Neural crest cell (in vitro differentiated cells): ENCODE measurements at places on chromosomes 7 and 10. TPM values are rescaled to one million over a fixed set of nuclear protein-coding genes. Genes with fewer than 3 reads are reported as not detected.

DNA sequence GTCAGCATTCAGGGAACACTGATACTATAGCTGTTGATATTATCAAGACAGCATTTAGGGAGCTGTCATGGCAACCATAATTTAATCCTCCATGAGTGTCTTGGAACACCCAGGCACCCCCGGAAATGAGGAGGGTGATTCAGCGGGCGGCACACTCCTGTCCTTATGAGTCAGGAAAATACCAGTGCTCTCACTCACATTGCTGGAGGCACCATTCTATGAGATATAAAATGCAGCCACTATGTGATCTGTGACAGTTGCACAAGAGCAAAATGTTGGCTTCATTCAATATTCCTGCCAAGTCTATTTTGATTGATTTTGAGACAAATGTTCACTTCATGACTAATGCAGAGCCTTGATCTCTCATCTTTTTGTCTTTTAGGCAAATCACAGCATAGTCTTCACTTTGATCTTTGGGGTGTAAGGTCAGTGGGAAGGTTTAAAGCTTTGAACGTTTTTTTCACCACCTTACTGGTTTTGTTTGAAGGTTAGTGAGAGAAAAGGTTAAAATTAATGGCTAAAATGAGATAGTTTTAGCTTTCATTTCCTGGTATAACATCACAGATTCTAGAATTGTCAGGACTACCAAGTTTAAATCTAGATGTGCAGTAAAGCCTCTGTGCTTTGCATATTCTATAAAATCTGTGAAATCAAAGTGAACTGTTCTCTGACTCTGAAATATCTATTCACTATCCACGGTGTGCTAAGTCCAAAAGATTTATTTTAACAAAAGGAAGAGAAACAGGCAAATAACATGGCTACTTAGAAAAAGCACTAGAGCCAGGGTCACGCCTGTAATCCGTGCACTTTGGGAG is 12.4 kb upstream of the ARHGAP12 start:
- no peak for DNase-seq

TRIL gene
- 60.7 and 61.5 TPM in 2 replicates for total RNA-seq

- no peak for DNase-seq
These were observed 155.6 kb upstream of the SEMA3C start for GRCh38 chr7:81074406-81074805.

GRCh38 chr7:134174795-134175261 is 47.7 kb downstream of the LRGUK start:
- no peak for DNase-seq

ITGA8 gene
- total RNA-seq, result 0.27 and 0.37 TPM in 2 replicates

- DNase-seq, result no peak
These were observed 43.3 kb upstream of the MEOX2 start for GRCh38 chr7:15729746-15730145.

- no peak for DNase-seq
These were observed 868 bp downstream of the MYO1G start for GRCh38 chr7:44977959-44978335.

DNA sequence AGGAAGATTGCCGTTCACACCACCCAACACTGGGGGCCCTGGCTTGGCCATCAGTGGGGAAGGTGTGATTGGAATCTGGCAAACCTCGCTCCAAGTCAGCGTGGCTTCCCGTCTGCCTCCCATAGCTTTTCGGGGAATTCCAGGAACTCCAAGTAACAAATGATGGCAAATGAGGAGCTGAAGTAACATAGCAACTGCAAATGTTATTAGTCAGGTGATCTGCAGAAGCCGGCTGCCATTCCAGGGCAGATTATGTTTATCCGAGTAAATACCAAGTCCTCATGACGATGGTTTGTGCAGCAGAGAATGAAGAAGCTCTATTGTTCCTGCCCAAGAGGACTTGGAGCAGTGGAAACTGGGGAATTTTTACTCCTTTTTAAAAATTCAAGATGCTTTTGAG is 270.5 kb upstream of the PODXL start:
- no peak for DNase-seq

ARHGEF5 gene
- total RNA-seq, result 2.4 and 2.7 TPM in 2 replicates

DNA sequence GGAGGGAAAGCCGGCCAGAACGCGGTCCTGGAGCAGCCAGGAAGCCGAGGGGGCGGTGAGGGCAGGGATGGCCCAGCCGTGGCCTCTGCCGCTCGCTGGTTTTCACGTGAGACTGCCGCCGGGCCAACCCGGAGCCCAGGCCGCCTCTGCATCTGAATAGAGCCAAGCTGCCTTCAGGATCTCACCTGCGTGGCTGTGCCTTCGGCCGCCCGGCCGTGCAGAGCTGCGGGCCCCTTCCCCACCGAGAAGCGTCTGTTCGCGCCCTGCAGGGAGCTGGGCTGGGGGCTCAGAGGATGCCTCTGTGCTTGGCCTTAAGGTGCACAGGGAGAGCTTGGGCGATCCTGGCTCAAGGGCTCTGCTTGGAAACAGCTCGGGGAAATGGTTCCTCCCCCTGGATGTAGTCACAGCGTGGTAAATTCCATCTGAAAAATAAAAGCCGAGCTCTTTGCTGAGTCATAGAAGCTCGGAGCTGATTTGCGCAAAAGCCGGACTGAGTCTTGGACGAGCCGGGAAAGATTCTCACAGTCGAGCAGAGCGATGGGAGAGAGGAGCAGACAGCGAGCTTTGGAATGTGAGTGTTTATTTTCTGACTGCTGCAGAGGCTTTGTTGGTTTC is at the start of gene JAKMIP3:
Gene JAKMIP3 (plus strand): TSS at position 456 of the 615 bp plus-strand sequence. CDS start 38,863 bp downstream, outside the sequence.
- no peak for DNase-seq

TCAF2 gene
- 0.09 and 0.11 TPM in 2 replicates for total RNA-seq

PON1 gene
- not detected in 2 replicates for total RNA-seq

- no peak for DNase-seq
These were observed 36.6 kb downstream of the INSYN2A start for GRCh38 chr10:127159648-127160245.

DNA sequence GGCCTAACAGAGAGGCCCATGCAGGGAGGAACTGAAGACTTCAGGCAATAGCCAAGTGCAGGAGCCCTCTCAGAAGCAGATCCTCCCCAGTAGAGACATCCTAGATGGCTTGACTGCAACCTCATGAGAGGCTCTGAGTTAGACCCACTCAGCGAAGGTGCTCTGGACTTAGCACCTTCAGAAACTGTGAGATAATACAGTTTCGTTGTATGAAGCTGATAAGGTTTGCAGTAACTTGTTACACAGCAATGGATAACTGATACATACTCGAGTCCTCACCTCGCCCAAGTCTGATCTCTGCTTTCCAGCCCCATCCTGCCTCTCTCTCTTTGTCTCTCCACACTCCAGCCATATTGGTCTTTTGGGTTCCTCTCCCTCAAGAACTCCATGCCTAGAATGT is 136.4 kb upstream of the EEPD1 start:
- no peak for DNase-seq

DNA sequence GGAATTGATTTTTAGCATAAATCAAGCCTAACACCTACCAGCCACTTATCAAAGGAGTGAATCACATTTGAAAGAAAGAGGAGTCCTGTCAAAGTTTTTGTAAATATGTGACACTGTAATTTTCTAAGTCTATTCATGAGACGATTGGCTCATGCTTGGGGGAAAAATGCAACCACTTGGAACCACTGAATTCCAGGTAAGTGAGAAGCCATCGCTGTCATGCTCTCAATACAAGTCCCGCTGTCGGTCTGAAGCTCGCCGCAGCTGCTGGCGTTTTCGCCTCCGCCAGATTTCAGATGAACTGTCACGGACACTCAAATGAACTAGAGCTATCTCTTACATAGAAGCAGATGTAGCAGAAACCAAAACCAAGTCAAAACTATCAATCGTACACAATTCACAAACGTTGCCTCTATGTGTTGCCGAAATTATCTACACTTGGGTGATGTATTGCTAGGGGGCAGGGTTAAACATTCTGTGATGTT is 279.8 kb upstream of the FZD8 start:
- DNase-seq, result no peak

EIF5AL1 gene
- total RNA-seq, result 0.18 and 0.21 TPM in 2 replicates

DNA sequence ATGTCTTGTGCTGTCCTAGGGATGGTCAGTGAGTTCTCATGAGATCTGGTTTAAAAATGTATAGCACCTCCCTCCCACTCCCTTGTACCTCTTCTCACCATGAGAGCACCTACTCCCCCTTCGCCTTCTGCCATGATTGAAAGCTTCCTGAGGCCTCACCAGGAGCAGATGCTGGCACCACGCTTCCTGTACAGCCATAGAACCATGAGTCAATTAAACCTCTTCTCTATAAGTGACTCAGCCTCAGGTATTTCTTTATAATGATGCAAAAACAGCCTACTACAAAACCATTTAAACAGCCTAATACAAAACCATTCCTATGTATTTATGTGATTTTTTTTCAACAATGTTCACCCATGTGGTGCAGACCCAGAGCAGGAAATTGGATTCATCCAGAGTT is 32.0 kb downstream of the KDM7A start:
- no peak for DNase-seq

- no peak for DNase-seq
These were observed 9.9 kb upstream of the HOXA2 start for GRCh38 chr7:27112361-27112760.

DNA sequence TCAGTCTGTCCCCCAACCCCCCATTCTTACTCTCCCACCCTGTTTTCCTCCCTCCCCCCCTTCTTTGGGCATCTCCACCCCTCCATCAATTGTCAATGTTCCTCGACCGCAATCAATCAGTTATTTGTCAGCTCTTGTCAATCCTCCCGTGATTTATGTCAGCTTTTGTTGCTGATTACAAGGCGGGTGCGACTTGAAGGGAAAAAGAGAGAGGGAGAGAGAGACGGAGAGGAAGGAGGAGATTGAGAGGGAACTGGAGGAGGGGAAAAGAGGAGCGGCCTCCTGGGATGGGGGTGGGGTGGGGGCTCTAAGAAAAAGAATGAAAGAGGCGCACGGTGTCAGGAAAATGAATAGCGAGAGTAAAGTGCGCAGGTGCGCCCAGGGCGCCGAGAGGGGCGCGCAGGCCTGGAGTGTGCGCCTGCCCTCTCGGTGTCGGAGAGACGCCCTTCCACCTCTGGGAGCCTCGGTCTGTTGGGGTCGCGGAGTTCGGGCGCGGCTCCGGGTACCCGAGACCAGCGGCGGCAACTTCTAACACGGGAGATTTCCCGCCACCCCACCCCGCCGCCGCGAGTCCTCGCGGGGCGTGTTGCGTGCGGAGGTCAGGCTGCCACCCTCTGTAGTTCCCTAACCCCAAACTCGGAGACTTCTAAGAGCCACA is 1.1 kb upstream of the ZNF503 start:
- peak; percentile 41 for DNase-seq

GRCh38 chr10:47034441-47035051 is 123.3 kb downstream of the PTPN20 start:
- DNase-seq, result no peak

GRCh38 chr10:130567011-130567410 is 430.8 kb downstream of the GLRX3 start:
- DNase-seq, result no peak
